ENCODE measurements at places on chromosomes 2 and 18. TPM values are rescaled to one million over a fixed set of nuclear protein-coding genes. Genes with fewer than 3 reads are reported as not detected.

CCDC178 gene
- not detected for total RNA-seq

IL36G gene
- 0.29 TPM for total RNA-seq

THSD7B gene
- total RNA-seq: not detected

REG1B gene
- not detected for total RNA-seq

SCN1A gene
- not detected for total RNA-seq

AQP12A gene
- not detected for total RNA-seq

ALPP gene
- not detected for total RNA-seq

REG3G gene
- not detected for total RNA-seq

NT5C1B gene
- not detected for total RNA-seq

FAM237A gene
- total RNA-seq: not detected

NAPG gene
- total RNA-seq: 37.1 TPM

SCG2 gene
- not detected for total RNA-seq

SLC23A3 gene
- 1.8 TPM for total RNA-seq

REG1A gene
- not detected for total RNA-seq

ANKRD12 gene
- total RNA-seq: 81.8 TPM

INPP5D gene
- total RNA-seq: 128 TPM

MC4R gene
- not detected for total RNA-seq

FSHR gene
- total RNA-seq: not detected
